ENCODE measurements at places on chromosomes 1 and 21. TPM values are rescaled to one million over a fixed set of nuclear protein-coding genes. Genes with fewer than 3 reads are reported as not detected.

The GPA33 gene
- not detected for total RNA-seq

The ARMH1 gene
- 1.4 TPM for total RNA-seq

The LIPI gene
- not detected for total RNA-seq

The MYOC gene
- not detected for total RNA-seq

The ACTN2 gene
- not detected for total RNA-seq

The SESN2 gene
- 57.8 TPM for total RNA-seq

The ANGPTL1 gene
- 4.7 TPM for total RNA-seq

The FAM72B gene
- 1.9 TPM for total RNA-seq

The GPX7 gene
- 44.7 TPM for total RNA-seq

The CALML6 gene
- total RNA-seq, result 0.51 TPM

GRCh38 chr1:31764312-31765040, at the start of gene ADGRB2:
Gene ADGRB2, minus strand, starts transcription at chr1:31764340. Its CDS starts 7,119 bp downstream, at chr1:31757221.
- DNase-seq, result peak; percentile 53
- H3K27ac ChIP-seq, result no peak within 1 kb of the TSS
- H3K27me3 ChIP-seq, result no peaks in the 10 kb centered on the region
- H3K4me1 ChIP-seq, result peaks cover 8% of the 10 kb centered on the region

GRCh38 chr1:245469734-245470133, 314.9 kb downstream of the KIF26B start:
- no peaks in the 10 kb centered on the region for H3K27me3 ChIP-seq
- no peak overlapping the region for H3K27ac ChIP-seq
- no peak for DNase-seq
- no peak overlapping the region for H3K4me3 ChIP-seq
- H3K36me3 ChIP-seq, result no peaks in the 10 kb centered on the region

- no peaks in the 10 kb centered on the region for H3K27me3 ChIP-seq
- no peaks in the 10 kb centered on the region for H3K36me3 ChIP-seq
- no peak for DNase-seq
- no peak overlapping the region for H3K4me3 ChIP-seq
- no peak overlapping the region for H3K27ac ChIP-seq
- H3K4me1 ChIP-seq, result peaks cover 43% of the 10 kb centered on the region
Measured at GRCh38 chr1:11174261-11174942, 14.8 kb upstream of the ANGPTL7 start.

GRCh38 chr21:41752231-41752681, 14.6 kb downstream of the RIPK4 start:
- H3K4me1 ChIP-seq, result peaks cover 38% of the 10 kb centered on the region
- 0 out of 2 replicates have a peak overlapping the region, but pooled peaks have one; percentile 11 for H3K27ac ChIP-seq
- no peaks in the 10 kb centered on the region for H3K36me3 ChIP-seq
- no peaks in the 10 kb centered on the region for H3K27me3 ChIP-seq
- H3K4me3 ChIP-seq, result no peak overlapping the region
- peak; percentile 91 for DNase-seq

DNA sequence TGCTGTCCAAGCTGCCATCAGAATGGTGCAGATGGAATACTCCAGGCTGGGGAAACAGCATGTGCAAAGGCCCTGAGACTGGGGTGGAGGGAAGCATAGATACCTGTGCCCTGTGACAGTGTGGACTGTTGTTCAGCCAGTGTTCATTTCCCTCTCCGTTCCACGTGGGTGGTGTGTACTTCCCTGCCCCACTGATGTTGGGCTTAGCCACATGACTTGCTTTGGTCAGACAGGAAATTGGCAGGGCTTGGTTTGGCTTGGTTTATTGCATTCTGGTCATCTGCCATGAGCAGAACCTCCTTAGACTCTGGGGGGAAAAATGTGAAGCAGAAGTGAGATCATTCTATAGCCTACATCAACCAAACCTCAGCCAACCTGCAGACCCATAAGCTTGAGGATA, 102.4 kb upstream of the IGSF21 start:
- no peak overlapping the region for H3K4me3 ChIP-seq
- DNase-seq, result no peak
- no peaks in the 10 kb centered on the region for H3K4me1 ChIP-seq
- H3K36me3 ChIP-seq, result no peaks in the 10 kb centered on the region

DNA sequence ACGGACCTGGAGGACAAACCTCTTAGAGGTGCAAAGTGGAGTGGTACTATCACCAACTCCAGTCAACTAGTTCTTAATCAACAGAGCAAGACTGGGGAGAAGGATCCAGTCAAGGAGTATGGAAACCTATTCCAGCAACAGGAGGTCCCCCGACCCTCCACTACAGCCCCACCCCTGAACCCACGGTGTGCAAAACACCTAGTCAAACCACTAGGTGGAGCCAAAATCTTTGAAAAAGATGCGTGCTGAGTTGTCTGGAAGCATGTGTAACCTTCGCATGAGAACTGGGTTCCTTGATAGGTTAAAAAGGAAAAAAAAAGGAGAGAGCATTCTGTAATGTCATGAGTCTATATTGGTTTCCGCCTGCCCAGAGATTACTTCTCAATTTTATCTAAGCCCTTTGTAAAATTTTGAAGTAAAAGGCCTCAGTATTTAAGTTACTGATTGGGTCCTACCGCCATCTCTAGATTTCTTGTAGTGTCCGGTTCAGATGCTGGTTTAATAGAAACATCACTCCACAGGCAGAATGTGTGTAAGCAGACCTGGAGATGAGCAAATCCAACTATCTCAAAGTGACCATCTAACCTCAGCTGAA, 81.9 kb upstream of the HAO2 start:
- no peak overlapping the region for H3K4me3 ChIP-seq
- H3K27me3 ChIP-seq, result no peaks in the 10 kb centered on the region
- H3K36me3 ChIP-seq, result no peaks in the 10 kb centered on the region
- DNase-seq, result peak; percentile 63
- peaks cover 12% of the 10 kb centered on the region for H3K4me1 ChIP-seq

DNA sequence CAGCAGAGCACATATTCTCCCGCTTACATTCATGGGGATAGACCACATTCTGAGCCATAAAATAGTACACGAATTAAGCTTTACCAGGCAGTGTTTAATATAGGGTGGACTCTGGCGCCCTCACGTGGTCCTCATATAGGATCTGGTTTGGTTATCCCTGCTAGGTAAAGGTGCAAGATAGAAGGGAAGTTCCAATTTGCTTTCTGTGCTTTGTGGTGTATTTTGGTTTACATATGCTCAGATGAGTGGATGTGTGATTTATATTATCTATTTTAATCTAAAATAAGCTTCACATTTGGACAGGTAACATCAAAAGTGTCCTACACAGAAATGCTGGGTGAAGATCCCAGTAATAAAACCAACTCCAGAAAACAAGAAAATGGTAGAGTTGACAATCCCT, 3.6 kb downstream of the CR1 start:
- no peak overlapping the region for H3K27ac ChIP-seq
- H3K4me1 ChIP-seq, result no peaks in the 10 kb centered on the region
- H3K36me3 ChIP-seq, result no peaks in the 10 kb centered on the region
- H3K4me3 ChIP-seq, result no peak overlapping the region

GRCh38 chr1:189939967-189940366, 537.7 kb downstream of the BRINP3 start:
- H3K27me3 ChIP-seq, result no peaks in the 10 kb centered on the region
- no peak for DNase-seq
- H3K27ac ChIP-seq, result no peak overlapping the region
- no peaks in the 10 kb centered on the region for H3K4me1 ChIP-seq
- no peak overlapping the region for H3K4me3 ChIP-seq

- no peaks in the 10 kb centered on the region for H3K4me1 ChIP-seq
- H3K4me3 ChIP-seq, result no peak overlapping the region
- H3K36me3 ChIP-seq, result no peaks in the 10 kb centered on the region
- no peaks in the 10 kb centered on the region for H3K27me3 ChIP-seq
- DNase-seq, result peak; percentile 36
Measured at GRCh38 chr1:67479146-67479891, 49.1 kb upstream of the SERBP1 start.

DNA sequence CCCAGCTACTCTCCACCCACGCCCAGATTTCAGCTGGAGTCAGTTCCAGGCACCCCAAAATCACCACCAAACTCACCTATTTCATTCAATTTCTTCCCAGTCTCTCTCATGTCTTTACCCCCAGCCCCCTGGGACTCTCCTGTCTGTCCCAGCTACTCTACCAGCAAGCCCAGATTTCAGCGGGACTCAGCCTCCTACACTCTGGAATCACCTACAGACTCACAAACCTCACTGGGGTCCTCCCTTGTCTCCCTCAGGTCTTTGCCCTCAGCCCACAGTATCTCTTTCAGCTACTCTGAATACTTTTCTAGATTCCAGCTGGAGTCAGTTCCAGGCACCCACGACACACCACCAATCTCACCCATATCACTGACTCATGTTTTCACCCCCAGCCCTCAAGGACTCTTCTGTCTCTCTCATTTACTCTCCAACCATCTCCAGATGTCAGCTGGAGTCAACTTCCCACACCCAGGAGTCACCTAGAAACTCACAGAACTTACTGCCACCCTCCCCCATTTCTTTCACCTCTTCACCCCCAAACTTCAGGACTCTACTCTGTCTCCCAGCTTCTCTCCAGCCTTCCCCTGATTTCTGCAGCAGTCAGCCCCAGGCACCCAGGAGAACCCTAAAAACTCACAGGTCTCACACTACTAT, 1529.3 kb upstream of the TPTE start:
- H3K4me1 ChIP-seq, result no peaks in the 10 kb centered on the region
- H3K36me3 ChIP-seq, result no peaks in the 10 kb centered on the region
- H3K27me3 ChIP-seq, result no peaks in the 10 kb centered on the region
- H3K27ac ChIP-seq, result no peak overlapping the region
- DNase-seq, result no peak
- no peak overlapping the region for H3K4me3 ChIP-seq

- H3K27me3 ChIP-seq, result no peaks in the 10 kb centered on the region
- H3K4me1 ChIP-seq, result peaks cover 10% of the 10 kb centered on the region
- no peak overlapping the region for H3K4me3 ChIP-seq
- H3K27ac ChIP-seq, result no peak overlapping the region
- DNase-seq, result no peak
- H3K36me3 ChIP-seq, result peaks cover 32% of the 10 kb centered on the region
Measured at GRCh38 chr1:161127649-161128048, 4.8 kb downstream of the DEDD start.

- no peak overlapping the region for H3K4me3 ChIP-seq
- no peak for DNase-seq
Measured at GRCh38 chr1:46368791-46369190, 25.3 kb upstream of the FAAH start.

DNA sequence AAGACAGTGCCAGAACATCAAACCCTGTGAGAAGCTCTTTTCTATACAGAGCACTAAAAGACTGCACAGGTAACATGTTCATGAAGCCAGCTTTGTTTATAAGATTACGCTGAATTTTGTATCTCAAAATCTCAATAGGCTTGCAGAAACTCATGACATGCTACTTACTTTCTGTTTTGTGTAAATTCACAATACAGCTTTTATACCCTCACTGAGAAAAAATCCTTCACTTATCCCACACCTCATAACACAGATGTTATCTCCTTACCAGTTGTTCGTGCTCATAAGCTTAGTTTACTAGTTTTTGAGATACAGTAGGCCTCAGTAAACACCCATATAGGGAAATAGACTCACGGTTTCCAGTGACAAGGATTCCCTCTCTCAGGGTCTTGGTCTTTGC, 24.1 kb upstream of the GBP2 start:
- DNase-seq, result no peak
- H3K4me3 ChIP-seq, result no peak overlapping the region
- no peaks in the 10 kb centered on the region for H3K36me3 ChIP-seq
- H3K4me1 ChIP-seq, result no peaks in the 10 kb centered on the region

DNA sequence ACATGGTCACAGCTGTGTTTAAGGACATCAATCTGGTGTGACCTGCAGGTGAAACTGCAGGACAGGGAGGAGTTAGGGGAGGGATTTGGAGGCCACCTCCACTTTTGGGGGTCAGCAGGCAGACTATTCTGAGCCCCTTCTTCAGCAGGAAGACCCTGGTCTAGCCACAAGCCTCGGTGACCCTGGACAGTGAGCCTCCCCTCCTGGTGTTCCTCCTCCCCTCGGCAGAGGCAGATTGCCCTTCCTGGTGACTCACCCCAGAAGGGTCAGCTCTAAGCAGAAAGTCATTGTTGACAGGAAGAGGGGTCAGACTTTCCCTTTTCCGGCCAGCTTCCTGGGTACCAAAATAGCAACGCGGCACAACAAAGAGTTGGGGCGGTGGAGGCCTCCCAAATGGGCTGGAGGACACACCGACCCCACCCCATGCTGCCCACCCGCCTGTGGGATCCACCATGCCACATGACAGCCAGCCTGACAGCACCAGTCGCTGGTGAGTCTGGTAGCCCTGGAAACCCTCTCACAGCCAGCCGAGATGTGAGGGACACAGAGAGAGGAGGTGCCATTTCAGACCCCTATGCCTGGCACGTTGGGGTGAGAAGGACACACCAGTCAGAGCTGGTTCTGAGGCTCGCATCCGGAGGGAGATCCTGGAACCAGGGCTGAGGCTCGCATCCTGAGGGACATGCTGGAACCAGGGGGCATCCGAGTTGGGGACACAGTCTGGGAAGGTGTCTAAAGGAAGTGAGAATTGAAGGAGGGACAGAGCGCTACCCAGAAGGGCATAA, 14.7 kb upstream of the CSF1 start:
- peak; percentile 55 for DNase-seq
- no peaks in the 10 kb centered on the region for H3K27me3 ChIP-seq
- H3K27ac ChIP-seq, result no peak overlapping the region

GRCh38 chr1:233607252-233608119, 6.4 kb upstream of the KCNK1 start:
- peaks cover 5% of the 10 kb centered on the region for H3K4me1 ChIP-seq
- no peak overlapping the region for H3K27ac ChIP-seq
- no peaks in the 10 kb centered on the region for H3K36me3 ChIP-seq
- DNase-seq, result peak; percentile 76

- peaks cover 27% of the 10 kb centered on the region for H3K4me1 ChIP-seq
- H3K27me3 ChIP-seq, result no peaks in the 10 kb centered on the region
- no peaks in the 10 kb centered on the region for H3K36me3 ChIP-seq
- H3K27ac ChIP-seq, result peak overlapping the region; percentile 75
Measured at GRCh38 chr1:177975588-177976495, 6.0 kb upstream of the SEC16B start.

- no peaks in the 10 kb centered on the region for H3K36me3 ChIP-seq
- no peak overlapping the region for H3K4me3 ChIP-seq
- peak; percentile 49 for DNase-seq
- H3K27me3 ChIP-seq, result no peaks in the 10 kb centered on the region
- H3K27ac ChIP-seq, result no peak overlapping the region
Measured at GRCh38 chr1:232221802-232222499, 408.0 kb downstream of the SIPA1L2 start.

DNA sequence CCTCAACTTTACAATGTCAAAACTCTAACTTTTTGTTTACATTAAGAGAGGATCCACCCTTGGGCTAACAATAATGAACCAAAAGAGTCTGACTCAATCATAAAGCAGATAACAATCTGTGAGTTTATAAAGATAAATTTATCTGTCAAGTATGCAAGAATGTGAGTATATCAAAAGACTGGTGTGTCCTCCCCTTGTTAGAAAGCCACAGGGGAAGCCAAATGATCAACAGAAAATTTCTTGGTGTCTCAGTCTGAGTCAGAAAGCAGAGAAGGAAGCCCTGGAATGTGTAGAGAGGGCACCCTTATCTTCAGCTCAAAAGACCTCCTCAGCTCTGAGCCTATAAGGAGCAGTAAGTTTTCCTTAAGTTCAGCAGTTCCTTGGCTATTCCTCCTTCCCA, 13.9 kb upstream of the PDIK1L start:
- no peaks in the 10 kb centered on the region for H3K36me3 ChIP-seq
- H3K27ac ChIP-seq, result no peak overlapping the region
- no peak overlapping the region for H3K4me3 ChIP-seq
- peak; percentile 57 for DNase-seq
- H3K4me1 ChIP-seq, result peaks cover 12% of the 10 kb centered on the region
- peaks cover 21% of the 10 kb centered on the region for H3K27me3 ChIP-seq

GRCh38 chr1:175132436-175132835, 60.1 kb downstream of the KIAA0040 start:
- H3K36me3 ChIP-seq, result no peaks in the 10 kb centered on the region
- peak overlapping the region; percentile 32 for H3K27ac ChIP-seq
- H3K27me3 ChIP-seq, result no peaks in the 10 kb centered on the region
- peaks cover 40% of the 10 kb centered on the region for H3K4me1 ChIP-seq
- peak overlapping the region; percentile 41 for H3K4me3 ChIP-seq

Measured in GM23248 (cell line).